ENCODE measurements at places on chromosomes 3 and 15.

DNA sequence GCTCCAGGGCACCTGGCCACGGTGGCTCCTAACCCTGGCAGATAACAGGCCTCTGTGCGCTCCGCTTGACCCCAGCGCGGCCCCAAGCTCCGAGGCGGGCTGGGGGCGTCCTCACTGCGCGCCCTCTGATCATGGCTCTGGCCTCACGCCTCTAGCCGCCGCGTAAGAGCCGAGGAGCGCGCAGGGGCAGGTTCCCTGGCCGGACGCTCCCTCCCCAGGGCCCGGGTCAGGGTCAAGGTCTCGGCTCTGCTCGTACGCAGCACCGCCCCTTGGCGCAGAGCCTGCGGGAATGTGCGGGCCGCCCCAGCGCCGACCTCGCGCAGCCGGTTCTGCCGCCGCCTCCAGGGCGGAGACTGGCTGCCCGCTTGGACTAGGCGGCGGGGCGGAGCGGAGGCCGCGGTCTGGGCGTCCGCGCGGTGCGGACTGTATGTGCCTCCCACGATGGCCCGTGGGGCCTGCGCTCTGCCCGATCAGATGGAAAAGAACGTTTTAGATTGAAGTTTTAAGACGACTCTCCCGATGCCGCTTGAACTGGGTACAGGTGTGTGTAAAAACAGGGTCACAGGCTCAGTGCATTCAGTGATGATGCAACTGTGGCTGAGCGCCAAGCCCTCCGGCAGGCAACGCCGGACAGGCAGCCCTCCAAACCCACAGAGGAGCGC lies 40.8 kb downstream of the CHST14 start:
- DNase-seq: no peak

- DNase-seq: no peak
These were observed 103.5 kb downstream of the LPP start for GRCh38 chr3:188257384-188258026.

GRCh38 chr15:83973816-83974215 lies 261.8 kb upstream of the GOLGA6L4 start:
- no peak for DNase-seq

DNA sequence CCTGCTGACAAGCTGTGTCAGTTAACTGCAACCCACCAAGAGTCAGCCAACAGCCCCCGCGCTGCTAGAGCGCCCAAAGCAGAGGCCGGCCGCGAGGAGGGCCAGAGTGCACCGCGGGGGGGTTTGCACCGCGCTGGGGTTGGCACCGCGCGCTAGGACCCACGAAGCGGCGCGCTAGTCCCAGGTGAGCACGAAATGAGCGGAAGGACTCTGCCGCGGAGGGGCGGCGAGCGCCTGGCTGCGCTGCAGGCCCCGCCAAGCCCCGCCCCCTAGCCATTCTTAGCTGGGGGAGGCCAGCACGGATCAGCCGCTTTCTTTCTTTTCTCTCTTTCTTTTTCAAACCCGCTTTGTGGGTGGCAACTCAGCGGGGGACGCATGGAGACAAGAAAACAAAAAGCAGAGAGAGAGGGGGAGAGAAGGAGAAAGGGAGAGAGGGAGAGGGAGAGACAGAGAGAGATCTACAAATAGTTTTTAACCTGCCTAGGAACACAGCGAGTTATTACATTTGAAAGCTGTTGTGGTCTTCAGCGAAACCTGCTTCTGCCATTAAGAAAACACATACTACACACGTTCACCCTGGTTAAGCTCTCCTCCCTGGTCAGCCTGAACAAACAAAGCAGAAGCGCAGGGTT lies 6.9 kb upstream of the FOXB1 start:
- DNase-seq: peak; percentile 62

- peak; percentile 7 for DNase-seq
These were observed 1.9 kb downstream of the CBLB start for GRCh38 chr3:105866656-105867653.

DNA sequence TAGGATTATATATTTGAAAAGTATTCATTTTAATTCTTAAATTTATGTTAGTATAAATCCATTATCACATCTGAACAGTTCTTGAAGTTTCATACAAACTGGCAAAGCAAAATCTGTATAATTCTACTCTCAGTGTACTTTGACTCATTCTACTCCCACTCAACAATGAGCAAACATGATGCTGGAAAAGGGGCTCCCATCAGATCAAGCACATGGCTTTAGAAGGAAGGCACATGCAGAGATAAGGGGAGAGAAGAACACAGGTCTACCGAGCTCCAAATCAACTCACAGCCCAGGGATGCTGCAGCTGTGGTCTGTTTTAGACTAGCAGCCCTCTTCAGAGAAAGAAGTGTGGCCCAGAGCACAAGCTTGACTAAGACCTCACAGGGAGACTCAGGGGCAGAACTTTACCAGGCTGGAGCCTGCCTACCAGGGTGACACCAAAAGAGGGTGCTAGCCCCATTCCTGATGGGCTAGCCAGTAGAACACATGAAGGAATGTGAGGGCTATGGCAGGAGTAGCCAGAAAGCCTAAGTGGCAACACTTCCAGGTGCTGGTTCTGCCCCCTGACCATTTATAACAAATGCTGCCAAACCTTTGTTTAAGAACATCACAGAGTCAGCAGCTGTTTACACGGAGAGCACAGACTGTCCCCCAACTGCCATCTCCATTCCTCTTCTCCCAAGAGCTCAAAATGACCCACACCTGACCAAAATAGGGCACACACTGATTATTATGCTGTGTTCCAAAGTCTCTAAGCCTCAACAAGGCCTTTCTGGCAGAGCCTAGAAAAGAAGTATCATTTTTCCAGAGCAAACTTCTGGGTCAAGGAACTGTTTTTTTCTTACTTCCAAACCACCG lies 19.5 kb downstream of the SEC22C start:
- no peak for DNase-seq

GRCh38 chr15:44813231-44813630 lies 76.9 kb downstream of the TRIM69 start:
- DNase-seq: no peak

DNA sequence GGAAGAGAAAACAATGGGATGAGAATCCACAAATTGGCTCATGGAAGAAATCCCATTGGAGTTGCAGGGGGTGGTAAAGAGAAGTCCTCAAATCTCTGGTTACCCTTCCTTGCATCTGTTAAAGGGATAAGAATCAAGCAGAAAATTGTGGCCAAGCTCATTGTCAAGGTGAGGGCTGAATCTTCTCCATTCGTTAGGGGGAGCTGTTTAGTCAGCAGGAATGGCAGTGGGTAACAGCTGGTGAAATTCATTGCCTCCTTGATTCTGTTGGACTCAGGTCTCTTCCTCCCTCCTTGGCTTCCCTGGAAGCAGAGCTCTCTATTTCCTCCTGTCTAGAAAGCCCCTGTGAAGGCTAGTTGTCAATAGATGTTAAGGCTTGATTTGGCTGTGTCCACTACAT lies 343.1 kb upstream of the SEMA6D start:
- no peak for DNase-seq

DNA sequence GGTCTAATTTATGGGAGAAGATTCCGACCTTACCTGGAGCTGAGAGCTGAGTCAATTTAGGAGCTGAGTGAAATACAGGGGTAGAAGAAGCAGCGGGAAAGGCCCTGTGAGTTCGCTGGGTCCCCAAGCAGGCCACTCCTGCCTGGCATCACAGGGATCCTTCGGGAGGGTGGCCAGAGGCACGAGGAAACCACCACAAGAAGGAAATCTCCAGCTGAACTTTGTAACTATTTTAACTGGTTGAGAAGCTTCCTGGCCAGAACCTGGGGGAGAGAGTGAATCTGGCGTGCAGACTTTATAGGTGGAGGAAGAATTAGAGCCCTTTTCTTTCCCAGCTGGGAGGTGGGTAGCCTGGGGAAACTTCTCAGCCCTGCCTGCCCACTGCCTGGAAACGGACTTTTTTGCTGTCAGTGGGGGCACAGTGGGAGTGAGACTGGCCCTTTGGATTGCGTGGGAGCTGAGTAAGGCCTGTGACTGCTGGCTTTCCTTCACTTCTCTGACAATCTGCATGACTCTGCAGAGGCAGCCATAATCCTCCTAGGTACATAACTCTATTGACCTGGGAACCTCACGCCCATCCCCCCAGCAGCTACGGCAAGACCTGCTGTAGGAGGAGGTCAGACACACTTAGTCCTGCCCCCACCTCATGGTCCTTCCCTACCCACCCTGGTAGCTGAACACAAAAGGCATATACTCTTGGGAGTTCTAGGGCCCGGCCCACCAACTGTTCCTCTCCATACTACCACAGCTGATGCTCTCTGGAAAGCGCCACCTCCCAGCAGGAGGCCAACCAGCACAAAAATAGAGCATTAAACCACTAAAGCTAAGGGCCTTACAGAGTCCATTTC lies 340.7 kb downstream of the CNTN3 start:
- DNase-seq: no peak

GRCh38 chr15:63340353-63340752 lies 41.3 kb downstream of the CA12 start:
- no peak for DNase-seq

GRCh38 chr3:49839193-49839809 lies 17.1 kb downstream of the TRAIP start:
- DNase-seq: peak; percentile 73

- no peak for DNase-seq
These were observed 531.3 kb downstream of the GRM7 start for GRCh38 chr3:7392206-7392605.

DNA sequence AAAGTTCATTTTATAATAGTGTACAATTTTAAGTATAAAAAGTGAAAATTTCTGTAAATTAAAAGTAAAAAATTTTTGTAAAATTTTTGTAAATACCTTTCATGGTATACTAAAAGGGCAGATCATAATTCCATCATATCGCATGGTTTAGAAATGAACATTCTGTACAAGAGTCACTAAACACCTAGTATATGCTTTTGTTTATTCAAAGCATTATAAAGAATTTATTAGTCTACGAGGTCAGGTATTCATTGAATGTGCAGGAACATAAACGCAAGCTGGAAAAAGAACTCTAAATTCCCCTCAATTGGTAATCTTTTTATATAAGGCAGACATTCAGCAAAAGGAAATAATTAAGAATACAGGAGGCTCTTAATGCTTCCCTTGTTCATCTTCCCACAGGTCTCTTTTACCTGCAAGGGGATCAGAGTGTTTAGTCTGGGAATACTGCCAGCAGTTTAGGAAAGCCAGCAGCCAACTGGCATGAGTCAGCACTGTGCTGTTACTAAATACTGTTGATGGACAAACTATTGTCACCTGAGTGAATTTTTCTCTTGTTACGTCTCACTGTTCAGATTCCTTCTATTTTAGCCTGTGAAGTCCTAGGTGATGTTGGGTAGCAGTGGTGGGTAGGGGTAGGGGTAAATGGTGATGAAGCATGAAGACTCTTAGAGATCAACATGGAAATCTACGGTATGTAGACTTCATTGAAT lies 70.1 kb downstream of the UQCC5 start:
- no peak for DNase-seq

GRCh38 chr3:44995142-44995770 lies 19.2 kb downstream of the EXOSC7 start:
- DNase-seq: no peak

DNA sequence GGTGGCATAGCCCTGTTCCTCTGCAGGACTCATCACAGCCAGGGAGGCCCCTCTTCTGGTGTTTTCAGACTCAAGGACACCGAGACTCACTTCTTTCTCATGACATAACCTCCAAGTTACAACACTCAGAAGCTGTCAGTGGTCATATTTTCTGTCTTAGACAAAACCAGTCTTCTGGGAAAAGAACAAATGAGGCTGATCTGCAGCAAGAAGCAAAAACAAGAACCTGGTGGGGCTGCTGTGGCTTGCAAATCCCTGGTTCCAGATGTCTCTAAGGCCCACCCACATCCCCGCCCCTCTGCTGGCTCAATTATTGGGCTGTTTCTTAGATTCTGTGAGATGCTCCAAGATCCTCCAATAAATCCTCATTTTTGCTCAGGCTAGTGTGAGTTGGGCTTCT lies 16.6 kb upstream of the LOXL1 start:
- no peak for DNase-seq

DNA sequence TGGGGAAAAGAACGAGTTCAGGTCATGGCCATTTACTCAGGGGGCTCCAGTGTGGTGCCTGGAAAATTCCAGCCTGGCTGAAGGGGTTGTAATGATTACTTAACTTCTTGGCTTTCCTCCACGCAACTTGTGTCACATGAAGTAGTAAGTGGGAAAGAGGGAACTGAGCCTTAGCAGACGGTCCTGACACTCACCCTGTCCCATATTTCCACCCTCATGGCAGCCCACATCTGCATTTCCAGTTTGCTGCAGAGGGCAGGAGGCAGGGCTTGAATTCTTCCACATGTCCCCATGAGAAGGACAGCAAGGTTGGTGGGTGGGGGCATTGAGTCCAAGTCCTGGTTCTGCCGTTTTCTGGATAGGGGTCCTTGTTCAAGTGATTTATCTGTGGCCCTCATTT lies 7.8 kb upstream of the CAMP start:
- DNase-seq: no peak

- no peak for DNase-seq
These were observed 4.5 kb downstream of the INKA1 start for GRCh38 chr3:49807431-49808114.

DNA sequence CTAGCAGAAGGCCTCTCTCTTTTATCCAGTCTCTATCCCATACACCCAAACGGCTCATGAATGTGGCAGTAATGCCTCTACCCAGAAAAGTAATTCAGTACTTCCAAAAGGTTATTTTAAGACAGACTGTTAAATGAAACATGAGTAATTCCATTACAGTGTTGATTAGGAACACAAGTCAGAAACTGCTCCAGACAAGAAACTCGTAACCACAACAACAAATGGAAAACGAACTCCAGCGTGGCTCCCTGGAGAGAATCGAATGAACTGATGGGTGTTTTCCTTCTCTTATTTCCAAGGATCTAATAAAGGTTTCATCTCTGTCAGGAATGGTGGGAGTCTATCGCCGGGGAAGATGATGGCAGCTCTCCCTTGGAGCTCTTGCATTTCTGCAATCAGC lies 228.4 kb downstream of the MAGI1 start:
- no peak for DNase-seq

DNA sequence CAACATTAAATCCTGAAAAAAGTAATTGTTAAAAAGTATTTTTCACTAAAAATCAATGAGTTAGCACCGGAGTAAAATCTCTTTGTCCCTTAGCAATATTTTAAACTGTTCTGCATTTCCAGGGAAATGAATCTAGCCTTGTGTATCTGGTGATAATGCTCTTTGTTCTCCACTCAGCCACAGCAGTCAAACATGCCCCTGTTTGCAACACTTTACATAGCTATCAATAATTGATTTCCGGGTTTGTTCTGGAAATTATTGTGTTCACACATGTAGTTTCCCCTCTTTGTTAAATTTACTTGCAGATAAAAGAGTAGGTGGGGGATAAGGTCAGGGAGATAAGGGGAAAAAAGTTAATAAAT lies 3.6 kb upstream of the A4GNT start:
- DNase-seq: no peak

DNA sequence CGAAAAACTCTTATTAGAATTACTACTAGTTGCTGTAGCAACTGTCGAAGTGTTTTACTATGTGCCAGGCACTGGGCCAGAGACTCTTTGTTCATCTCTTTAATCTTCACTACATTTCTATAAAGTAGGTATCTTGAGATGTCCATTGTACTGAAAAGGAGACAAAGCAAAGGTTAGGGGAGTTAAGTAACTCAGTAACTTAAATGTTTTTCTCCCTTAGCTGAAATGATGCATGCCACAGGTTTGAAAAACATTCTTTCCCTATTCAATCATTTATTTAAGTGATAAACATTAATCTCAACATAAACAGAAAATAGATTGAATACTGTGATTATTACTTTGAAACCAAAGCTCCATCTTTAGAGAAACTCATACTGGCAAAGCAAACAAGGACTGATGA lies 776.2 kb downstream of the FHIT start:
- DNase-seq: no peak
